Regular cardiac myocyte (primary cell): ENCODE measurements at places on chromosomes 2 and 18. TPM values are rescaled to one million over a fixed set of nuclear protein-coding genes. Genes with fewer than 3 reads are reported as not detected.

INO80B gene
- 7.1 and 16.3 TPM in 2 replicates for total RNA-seq

SELENOI gene
- total RNA-seq, result 19.7 and 32.2 TPM in 2 replicates

SMYD1 gene
- not detected in 2 replicates for total RNA-seq

DPY30 gene
- total RNA-seq, result 50.7 and 85.1 TPM in 2 replicates

ARHGAP15 gene
- not detected in 2 replicates for total RNA-seq

TTN gene
- 0.85 and 1.2 TPM in 2 replicates for total RNA-seq

AQP12A gene
- total RNA-seq, result not detected in 2 replicates

DCAF17 gene
- total RNA-seq, result 20.3 and 32.4 TPM in 2 replicates

ZNF385B gene
- total RNA-seq, result not detected in 2 replicates

HOXD12 gene
- total RNA-seq, result not detected in 2 replicates

TBC1D8 gene
- total RNA-seq, result 5.8 and 9.0 TPM in 2 replicates

KCNJ3 gene
- not detected in 2 replicates for total RNA-seq

DCDC2C gene
- not detected in 2 replicates for total RNA-seq

CAPN13 gene
- total RNA-seq, result under 0.01 TPM in 1 of 2 replicates, not detected in the other

ANKRD30BL gene
- total RNA-seq, result not detected in 2 replicates

TLX2 gene
- total RNA-seq, result under 0.01 TPM in 1 of 2 replicates, not detected in the other

SP140 gene
- 0.77 TPM in 1 of 2 replicates, not detected in the other for total RNA-seq

MC4R gene
- total RNA-seq, result under 0.01 TPM in 1 of 2 replicates, not detected in the other

FER1L5 gene
- 0.96 and 2.3 TPM in 2 replicates for total RNA-seq

DPYSL5 gene
- under 0.01 TPM in 1 of 2 replicates, not detected in the other for total RNA-seq

GREB1L gene
- total RNA-seq, result 0.56 and 0.96 TPM in 2 replicates

NAT8 gene
- total RNA-seq, result not detected in 2 replicates

UNC50 gene
- total RNA-seq, result 60.4 and 64.5 TPM in 2 replicates

GLI2 gene
- 2.0 and 9.8 TPM in 2 replicates for total RNA-seq

NT5C1B gene
- total RNA-seq, result not detected in 2 replicates

ANKRD29 gene
- total RNA-seq, result 0.38 and 3.9 TPM in 2 replicates

ZSWIM2 gene
- total RNA-seq, result under 0.01 TPM in 2 replicates

BCL11A gene
- total RNA-seq, result 0.19 and 0.28 TPM in 2 replicates

L3MBTL4 gene
- total RNA-seq, result under 0.01 TPM in 2 replicates

ZNF892 gene
- 4.0 and 4.8 TPM in 2 replicates for total RNA-seq

CCDC121 gene
- total RNA-seq, result 1.1 and 1.5 TPM in 2 replicates

C1GALT1C1L gene
- total RNA-seq, result 1.1 and 1.3 TPM in 2 replicates

GCG gene
- total RNA-seq, result not detected in 2 replicates
